Caki2 (cell line): ENCODE measurements at places on chromosomes 11 and 22. TPM values are rescaled to one million over a fixed set of nuclear protein-coding genes. Genes with fewer than 3 reads are reported as not detected.
A peak's percentile ranks its signal among the peaks of the same experiment; 100 is the strongest.

- DNase-seq = peak; percentile 9
These were observed 34.9 kb upstream of the PHOX2A start for GRCh38 chr11:72278905-72279304.

GRCh38 chr11:102010776-102011494, 36.3 kb upstream of the CFAP300 start:
- peak; percentile 57 for DNase-seq

DNA sequence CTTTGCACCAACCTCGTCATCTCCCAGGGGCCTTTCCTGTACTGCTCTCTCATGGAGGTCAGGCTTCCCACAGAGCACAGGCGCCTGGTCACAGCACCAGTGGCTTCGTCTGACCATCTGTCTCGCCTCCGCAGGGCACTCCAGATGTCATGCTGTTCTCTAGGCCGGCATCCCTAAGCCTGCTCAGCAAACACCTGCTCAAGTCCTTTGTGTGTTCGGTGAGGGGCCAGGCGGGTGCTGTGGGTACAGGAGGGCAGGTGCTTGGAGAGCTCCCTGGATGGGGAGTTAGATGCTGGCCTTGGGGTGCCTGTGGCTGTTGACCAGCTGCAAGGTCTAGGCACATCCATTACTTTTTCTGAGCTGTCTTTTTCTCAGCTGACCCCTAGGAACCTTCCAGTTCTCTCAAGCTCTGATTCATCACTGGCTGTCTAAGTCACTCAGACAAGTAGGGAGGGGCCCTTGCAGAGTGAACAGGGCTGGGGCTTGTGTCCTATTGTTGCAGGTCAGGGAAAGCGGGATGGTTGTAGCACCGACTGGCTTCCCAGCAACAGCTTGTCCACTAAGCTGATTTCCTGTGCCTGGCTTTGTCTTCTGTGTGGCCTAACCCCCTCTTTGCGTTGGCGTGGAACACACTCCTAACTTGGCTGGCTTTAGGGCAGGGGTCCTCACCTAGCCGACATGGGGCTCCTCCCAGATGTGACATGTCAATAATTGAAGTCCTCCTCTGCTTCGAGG, 9.2 kb downstream of the CLDN5 start:
- no peak for DNase-seq

- no peak for DNase-seq
These were observed 14.3 kb downstream of the TOLLIP start for GRCh38 chr11:1295086-1295485.

DNA sequence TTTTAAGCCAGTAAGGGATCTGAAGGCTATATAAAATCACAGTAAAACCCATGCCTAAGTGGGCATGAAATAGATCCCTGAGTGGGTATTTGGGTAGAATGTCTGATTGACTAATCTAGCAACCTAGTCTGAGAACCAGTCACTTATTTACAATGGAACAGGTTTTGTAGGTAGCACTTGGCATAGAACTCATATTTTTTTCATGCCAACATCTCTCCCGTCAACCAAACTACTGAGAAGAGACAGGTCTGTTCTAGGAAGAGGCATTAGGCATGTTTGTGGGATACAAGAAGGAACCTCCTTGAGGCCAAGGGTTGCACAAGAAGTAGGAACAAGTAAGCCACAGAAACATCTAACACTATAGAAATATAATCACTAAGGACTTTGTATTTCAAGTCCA, 840.4 kb upstream of the TENM4 start:
- DNase-seq = no peak

GRCh38 chr11:113796663-113797259, 17.2 kb downstream of the CLDN25 start:
- DNase-seq = peak; percentile 19

GRCh38 chr11:36147491-36147890, 141.7 kb downstream of the COMMD9 start:
- no peak for DNase-seq

DNA sequence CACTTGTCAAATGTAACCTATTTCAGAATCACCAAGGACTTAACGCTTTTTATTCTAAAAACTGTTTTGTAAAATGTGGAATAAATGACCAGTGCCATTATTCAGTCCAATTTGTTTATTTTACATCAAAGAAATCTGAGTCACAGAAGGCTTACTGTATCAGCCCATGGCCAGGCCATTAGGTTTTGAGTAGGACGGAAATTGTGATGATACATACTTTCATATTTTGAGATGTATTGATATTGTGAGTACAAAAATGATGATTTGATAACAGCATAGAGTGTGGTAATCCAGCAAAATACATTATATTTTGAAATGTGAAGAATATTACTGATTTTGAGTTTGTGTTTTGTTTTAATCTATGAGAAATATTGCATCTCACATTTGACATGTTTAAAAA, 81.1 kb downstream of the PIWIL3 start:
- no peak for DNase-seq

GRCh38 chr22:36326178-36327161, 61.3 kb downstream of the MYH9 start:
- peak; percentile 61 for DNase-seq

GRCh38 chr11:121683791-121684190, 231.0 kb upstream of the SORL1-AS1 start:
- no peak for DNase-seq

- peak; percentile 27 for DNase-seq
These were observed 62.3 kb downstream of the DEUP1 start for GRCh38 chr11:93392867-93393266.

GRCh38 chr11:95228081-95228749, 2.8 kb downstream of the SESN3 start:
- no peak for DNase-seq

DNA sequence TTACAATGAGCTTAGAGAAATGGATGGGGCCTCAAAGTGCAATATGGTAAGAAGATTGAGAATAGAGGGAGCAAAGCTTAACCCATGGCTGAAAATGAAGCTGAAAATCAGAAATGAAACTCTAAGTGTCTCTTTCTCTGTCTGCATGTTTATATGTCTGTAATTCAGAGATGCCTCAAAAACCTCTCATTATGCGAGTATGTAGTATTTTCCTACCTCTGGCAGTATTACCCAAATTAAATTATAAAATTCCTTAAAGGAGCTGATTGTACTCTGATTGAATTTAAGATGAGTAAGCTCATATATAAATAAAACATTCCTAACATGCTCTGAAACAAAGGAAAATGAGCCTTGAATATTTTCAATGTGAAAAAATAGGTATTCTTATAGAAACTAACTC, 39.8 kb upstream of the PRSS23 start:
- no peak for DNase-seq

DNA sequence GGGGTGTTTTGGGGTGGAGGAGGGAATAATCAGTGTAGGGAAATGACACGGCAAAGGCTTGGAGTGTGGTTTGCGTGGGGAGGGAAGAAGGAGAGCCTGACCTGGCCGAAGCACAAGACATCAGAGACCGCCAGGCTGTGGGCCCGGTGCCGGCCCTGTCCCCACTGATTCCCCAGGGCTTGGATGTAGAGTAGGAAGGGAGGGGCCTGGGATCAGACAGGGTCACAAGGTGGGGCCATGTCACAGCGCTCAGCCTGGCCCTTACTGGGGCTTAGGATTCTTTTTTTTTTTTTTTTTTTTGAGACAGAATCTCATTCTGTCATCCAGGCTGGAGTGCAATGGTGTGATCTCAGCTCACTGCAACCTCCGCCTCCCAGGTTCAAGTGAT, 9.8 kb downstream of the PICK1 start:
- no peak for DNase-seq

- no peak for DNase-seq
These were observed 8.3 kb upstream of the DLAT start for GRCh38 chr11:112016765-112017376.

DNA sequence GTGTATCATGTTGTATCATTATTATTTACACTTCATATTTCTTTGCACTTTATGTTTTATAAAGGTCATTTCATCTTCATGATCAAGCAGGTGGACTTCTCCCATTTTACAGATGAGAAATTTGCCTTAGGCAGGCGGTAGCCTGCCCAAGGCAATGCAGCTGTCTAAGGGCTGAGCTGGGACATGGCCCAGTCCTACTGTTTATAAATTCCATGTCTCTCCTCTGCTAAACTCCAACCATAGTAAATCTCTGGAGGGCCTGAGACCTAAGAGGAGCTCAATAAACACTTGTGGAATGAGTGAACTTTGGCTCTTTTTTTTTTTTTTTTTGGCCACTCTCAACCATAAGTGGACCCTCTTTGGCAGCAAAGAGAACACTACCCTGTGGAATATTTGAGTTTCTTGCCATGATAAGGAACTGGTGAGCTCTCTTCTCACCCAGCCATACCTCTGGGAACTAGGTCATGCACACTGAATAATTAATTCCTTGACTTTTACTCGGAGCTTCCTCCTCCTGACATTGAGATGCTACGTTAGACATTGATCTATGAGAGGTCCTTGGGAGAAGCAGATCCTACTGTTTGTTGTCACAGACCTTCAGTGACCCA, 29.9 kb downstream of the MICAL2 start:
- DNase-seq = no peak

GRCh38 chr11:132106096-132106982, 735.9 kb downstream of the NTM start:
- no peak for DNase-seq

GRCh38 chr11:59556917-59557348, 45.6 kb downstream of the OR4D9 start:
- DNase-seq = no peak

- DNase-seq = no peak
These were observed 3.3 kb downstream of the LRRC75B start for GRCh38 chr22:24589518-24590030.

Gene FZD4
- 0.17 and 0.81 TPM in 2 replicates for total RNA-seq

Gene GAL3ST1
- 46.3 and 76.4 TPM in 2 replicates for total RNA-seq

Gene OR10A2
- not detected in 2 replicates for total RNA-seq

Gene ANO3
- total RNA-seq = not detected in 2 replicates

Gene CD82
- total RNA-seq = 17.5 and 35.8 TPM in 2 replicates

Gene OR52A1
- total RNA-seq = not detected in 2 replicates

Gene SSH3
- 16.3 and 50.6 TPM in 2 replicates for total RNA-seq

Gene C11orf52
- total RNA-seq = 1.7 TPM in 1 of 2 replicates, not detected in the other
